Lung microvascular endothelial cell (primary cell): ENCODE measurements at places on chromosomes 5 and 9.

DNA sequence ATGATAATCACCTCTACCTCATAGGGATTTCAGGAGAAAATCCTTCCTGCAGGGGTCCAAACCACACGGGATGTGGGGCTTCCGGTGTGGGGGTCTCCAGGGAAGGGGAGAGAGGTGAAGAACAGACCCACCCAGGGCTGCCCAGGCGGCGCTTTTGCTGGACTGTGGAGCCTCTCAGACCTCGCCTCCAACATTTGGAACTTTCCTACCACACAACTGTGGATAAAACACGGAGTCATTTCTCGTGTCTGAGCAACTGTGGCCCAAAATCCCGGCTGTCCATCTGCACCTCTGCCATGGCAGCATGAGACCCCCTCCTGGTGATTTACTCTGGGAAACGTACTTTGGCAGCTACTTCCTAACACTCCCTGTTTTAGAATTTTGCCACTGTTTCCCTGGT is 307.8 kb upstream of the IRX4 start:
- no peak for DNase-seq

- DNase-seq: peak; percentile 68
These were observed at the start of gene UAP1L1 for GRCh38 chr9:137077010-137077747. UAP1L1 (plus strand) TSS chr9:137077517; CDS start chr9:137077533, 16 bp downstream.

DNA sequence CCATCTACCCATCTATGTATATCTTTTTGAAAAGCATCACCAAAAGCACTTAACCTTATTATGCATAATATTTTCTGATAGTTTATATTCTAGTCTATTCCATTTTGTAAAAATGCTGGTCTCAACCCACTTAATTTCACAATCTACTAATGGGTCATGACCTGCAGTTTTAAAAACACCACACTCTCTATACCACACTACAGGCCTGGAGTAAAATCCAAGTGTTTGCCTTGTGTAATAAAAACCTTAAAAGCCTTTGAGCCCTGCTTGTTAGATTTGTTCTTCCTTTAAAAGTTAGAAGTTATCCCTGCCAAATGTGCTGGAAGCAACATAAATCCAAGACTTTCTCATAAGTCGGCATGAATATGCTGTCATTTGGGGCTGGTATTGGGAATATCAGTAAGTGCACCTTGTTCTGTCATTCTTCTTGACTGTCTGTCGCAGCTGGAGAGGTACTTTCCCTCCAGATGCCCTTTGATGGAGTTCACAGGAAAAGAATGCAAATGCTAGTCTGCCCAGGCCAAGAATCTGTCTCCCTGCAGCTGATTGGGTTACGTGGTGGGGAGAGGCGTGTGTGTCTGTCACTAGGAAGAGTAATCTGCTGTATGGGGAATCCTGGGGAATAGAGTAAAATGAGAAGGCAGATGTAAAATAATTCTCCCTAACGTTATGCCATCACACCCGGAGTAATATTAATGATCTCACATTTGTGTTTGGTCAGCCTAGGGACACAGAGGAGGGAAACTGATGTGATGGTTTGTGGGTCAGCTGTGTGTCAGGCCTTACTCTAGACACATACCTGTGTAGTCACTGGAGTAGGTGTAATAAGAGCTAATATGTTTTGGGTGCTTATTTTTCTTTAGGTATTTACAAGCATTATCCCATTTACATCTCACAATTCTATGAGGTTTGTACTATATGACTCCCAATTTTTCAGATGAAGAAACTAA is 79.4 kb downstream of the ZNF366 start:
- DNase-seq: peak; percentile 75

DNA sequence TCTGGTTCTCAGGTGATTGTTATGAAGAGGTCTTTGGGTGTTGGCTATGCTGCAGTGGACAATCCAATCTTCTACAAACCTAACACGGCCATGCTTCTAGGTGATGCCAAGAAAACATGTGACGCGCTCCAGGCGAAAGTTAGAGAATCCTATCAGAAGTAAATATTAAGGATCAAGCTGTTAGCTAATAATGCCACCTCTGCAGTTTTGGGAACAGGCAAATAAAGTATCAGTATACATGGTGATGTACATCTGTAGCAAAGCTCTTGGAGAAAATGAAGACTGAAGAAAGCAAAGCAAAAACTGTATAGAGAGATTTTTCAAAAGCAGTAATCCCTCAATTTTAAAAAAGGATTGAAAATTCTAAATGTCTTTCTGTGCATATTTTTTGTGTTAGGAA is 101.3 kb downstream of the NNT start:
- no peak for DNase-seq

DNA sequence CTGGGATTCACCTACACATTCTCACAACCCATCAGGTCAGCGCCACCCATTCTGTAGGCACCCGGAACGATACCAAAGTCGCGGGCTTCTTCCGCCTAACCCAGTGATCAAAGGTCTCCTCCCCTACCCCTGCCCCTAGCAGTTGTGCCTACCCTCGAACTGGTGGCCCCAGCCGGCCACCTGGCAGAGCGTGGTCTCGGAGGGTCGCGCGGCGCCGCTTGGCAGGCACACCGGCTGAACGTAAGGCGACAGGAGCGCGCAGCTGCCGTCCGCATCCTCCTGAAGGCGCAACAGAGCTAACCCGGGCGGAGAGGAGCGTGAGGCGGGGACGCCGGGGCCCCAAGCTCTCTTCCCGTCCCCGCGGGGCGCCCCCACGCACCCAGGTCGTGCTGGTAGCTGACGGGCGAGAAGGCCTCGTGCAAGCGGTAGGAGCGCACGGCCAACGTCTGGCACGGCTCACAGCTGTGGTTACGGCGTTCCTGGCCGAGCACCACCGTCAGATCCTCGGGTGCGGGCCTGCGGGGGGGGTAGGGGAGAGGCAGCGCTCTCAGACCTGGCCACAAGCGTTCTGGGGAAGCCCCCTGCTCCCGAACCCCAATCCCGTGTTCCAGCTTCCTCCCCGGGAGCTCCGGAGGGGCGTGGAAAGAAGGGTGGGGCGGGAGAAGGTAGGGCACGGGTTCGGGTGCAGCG is 2.8 kb upstream of the PFN3 start:
- DNase-seq: no peak

GRCh38 chr9:113261917-113262671 is 13.3 kb downstream of the CDC26 start:
- DNase-seq: no peak
